Esophagus squamous epithelium (tissue), 5 donors: ENCODE measurements at places on chromosomes 6 and 20.

GRCh38 chr6:84860920-84861319 lies 96.5 kb upstream of the TBX18 start:
- no peak for DNase-seq

DNA sequence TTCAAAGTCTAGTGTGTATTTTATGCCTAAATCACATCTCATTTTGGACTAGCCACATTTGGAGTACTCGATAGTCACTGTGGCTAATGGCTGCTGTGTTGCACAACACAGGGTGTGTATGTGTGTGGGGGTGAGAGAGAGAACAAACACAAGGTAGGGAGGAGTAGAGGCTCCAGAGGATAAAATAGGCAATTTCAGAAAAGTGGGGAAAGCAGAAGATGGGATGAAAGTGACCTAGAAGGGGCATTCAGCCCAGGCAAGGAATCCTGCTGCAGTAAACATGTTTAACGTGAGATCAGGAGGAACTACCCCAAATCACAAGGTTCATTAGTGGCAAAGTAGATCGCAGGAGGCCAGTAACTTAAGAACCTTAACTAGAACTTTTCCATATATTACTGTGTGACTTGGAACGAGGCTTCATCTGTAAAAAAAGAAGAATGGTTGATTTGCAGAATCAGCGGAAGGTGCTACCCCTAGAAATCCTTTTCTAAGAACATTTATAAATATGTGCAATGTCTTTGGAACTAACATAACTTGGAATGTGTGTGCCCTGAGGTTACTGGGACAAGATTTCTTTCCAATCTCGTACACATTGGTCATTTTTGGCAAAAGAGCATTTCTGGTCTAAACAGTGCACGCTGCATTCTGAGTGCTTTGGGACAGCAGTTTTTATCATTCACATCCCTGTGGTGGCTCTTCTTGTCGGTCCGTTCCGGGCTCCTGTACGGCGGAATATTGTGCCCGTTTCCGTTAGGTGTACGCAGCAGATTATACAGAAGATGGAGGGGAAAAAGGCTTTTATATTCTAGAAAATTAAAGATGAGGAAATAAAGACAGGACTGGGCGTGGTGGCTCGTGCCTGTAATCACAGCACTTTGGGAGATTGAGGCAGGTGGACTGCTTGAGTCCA lies 2.6 kb downstream of the DUSP22 start:
- DNase-seq = no peak

GRCh38 chr6:163291622-163292021 lies 122.9 kb upstream of the QKI start:
- no peak for DNase-seq

GRCh38 chr20:45336530-45337366 lies 11.5 kb downstream of the SDC4 start:
- no peak for DNase-seq

DNA sequence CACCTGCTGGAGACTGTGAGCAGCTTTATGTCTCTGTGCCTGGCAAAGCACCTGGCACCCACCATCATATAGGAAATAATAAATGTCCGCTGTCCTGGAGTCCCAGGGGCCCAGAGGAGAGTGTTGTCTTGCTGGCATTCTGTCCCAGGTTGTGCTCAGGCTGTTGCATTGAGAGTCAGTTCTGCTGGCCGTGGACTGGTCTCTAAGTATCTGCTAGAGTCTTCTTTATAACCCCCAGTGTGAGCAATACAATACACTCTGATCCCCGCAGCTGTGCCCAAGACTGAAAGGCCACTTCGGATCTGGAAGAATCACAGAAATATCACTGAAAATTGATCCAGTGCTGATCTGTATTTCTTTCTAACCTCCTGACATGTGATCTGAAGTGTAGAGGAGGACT lies 38.3 kb upstream of the HINT3 start:
- DNase-seq = no peak

- no peak for DNase-seq
These were observed 42.9 kb downstream of the PPP1R14C start for GRCh38 chr6:150185732-150186117.

GRCh38 chr6:135572051-135572450 lies 74.5 kb upstream of the AHI1 start:
- no peak for DNase-seq

- DNase-seq = no peak
These were observed 12.7 kb downstream of the IL22RA2 start for GRCh38 chr6:137160763-137161162.

GRCh38 chr6:46648869-46649492 lies 3.6 kb downstream of the CYP39A1 start:
- no peak for DNase-seq

DNA sequence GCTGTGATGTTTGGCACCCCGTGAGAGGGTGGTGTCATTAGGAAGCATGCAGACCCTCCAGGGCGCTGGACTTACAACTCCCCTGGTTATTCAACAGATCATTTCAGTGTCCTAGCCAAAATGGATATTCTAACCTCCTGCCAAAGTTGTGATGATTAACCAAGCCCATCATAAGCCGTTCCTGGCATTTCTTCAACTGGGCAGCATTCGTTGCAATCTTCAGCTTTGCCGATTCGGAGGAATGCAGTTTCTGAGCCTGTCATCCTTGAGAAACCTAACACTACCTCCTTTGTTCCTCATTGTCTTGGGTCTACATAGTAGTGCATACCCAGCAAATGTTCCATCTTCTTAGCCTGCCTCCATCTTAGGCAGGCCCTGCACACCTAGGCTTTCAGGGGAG lies 79.2 kb upstream of the MAP3K4 start:
- no peak for DNase-seq

GRCh38 chr6:3509336-3509735 lies 52.5 kb upstream of the SLC22A23 start:
- DNase-seq = no peak
